ENCODE measurements at places on chromosomes 3 and 15.

DNA sequence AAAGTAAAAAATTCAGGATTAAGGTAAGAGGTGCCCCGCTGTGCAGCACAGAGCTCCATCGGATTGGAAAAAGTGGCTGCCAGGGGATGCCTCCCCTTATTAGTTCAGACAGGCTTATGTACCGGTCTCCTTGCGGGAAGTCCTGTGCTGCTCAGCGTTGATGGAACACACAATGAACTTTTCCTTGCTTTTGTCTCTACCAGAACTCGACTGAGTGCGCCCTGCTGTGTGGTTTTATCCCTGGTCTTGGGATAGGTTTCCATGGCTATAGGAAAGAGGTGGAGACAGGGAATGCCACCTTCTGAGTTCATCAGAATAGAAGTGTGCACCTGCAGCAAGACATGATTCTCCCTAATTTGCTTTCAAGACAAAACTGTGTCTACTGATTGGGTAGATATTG, 745.9 kb upstream of the CFAP20DC start:
- no peak for DNase-seq

DNA sequence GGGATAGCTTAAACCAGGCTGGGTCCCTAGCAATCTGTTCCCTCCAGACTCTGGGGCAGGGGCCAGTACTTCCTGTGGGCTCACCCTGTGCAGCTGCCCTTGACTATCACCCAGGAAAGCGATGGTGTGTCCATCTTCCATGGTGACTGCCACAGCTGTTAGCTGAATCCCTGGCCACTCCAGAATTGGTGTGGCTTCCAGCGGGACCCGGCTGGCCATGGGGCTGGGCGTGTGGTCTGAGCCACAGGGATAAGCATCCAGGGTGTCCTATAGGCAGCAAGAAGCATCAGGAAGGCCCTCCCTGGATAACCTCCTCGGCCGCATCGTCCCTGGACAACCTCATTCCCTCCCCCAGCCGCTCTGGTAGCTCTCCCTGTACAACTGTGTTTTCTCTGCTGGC, 7.2 kb downstream of the PLXNB1 start:
- no peak for DNase-seq

GRCh38 chr3:44522494-44522933, 32.5 kb upstream of the ZKSCAN7 start:
- no peak for DNase-seq

- no peak for DNase-seq
Measured at GRCh38 chr15:71120428-71120944, 5.2 kb downstream of the THSD4 start.

GRCh38 chr15:34494084-34494399, 56.4 kb upstream of the GOLGA8A start:
- DNase-seq = no peak

GRCh38 chr3:18379647-18380046, 45.5 kb downstream of the SATB1 start:
- DNase-seq = no peak

DNA sequence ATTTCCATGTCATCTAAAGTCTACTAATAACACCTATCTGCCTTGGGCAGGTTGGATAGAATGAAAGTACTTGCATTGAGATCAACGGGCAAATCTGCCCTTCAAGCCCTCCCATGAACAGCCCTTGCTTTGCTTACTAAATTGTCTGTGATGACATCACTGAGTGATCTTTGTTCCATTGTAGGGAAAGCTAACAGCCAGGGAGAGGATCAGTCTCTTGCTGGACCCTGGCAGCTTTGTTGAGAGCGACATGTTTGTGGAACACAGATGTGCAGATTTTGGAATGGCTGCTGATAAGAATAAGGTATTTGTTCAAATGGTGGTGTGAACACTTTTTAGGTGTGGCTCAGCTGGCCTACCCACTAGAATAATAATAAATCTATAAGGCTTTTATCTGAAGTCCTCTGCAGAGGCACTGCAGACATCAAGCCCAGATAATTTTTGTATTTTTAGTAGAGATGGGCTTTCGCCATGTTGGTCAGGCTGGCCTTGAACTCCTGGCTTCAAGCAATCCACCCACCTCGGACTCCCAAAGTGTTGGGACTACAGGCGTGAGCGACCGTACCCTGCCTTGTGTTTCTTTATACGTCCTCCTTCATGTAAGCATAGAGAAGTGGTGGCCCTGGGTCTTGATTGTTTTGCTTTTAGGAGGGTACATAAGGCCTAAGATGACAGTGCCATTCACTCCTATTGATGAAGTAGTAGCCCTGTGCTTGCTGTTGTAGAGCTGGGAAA, 5.7 kb downstream of the PCCB start:
- no peak for DNase-seq

DNA sequence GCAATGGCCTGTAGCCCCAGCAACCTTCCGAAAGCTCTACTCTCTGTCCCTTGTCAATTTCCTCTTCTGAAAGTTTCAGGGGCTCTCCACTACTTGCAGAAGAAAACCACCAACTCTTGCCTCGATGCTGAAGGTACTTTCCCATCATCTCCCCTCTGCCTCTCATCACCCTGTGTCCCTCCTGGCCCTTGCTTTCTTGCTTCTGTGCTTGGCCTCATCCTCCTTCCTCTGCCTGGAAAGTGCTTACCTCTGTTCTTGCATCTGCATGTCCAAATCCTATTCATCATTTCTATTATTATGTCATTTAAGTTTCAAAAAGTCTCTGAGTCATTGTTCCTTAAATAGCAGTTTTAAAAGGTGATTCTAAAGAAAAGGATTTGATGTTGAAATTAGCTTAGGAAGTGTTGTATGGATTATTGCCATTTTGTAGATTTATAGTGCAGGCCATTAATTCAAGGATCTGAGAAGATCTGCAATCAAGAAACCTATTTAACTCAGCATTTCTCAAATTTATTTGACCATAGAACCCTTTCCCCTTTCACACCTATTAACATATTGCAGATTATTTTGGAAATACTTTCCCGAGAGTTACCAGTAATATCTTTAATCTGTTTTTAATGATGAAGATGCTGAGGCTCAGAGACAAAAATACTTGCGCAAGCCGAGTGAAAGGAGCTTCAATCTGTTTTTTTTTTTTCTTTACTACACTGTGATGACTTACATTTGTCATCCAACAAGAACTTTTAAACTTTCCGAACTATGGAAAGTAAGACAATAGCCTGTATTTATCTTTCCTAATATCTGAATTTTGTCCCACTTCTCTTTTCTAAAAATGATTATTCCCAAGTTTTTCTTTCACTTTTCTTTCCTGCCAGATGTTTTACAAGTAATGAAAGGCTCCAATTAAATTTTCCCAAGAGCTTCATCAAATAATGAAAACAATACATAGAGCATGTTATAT, 22.3 kb upstream of the CFAP161 start:
- DNase-seq = no peak

DNA sequence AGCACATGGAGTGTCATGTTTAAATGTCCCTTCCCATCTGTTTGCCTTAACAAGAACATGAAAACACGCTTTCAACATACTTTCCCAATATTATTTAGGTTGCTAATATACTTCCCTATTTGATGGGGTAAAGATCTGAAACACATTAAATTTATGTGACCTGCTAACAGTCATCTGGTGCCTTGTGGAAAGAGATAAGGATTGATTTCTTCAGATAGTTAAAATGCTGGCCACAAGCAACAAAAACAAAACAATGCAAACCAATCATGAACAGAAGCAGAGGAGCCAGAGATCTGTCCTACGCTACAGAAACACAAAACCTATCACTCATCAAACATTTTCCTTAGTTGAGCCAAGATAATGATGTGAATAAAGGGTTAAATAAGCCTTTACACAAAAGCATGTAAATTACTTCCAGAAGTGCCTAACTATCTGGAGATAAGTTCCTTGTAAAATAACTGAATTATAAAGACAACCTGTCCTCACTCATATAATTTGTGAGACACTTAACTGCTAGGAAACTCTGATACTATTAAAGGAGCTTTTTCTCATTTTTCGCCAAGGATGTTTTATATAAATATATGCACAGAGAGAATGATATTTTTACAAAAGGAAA, 109.9 kb downstream of the NSUN3 start:
- no peak for DNase-seq

DNA sequence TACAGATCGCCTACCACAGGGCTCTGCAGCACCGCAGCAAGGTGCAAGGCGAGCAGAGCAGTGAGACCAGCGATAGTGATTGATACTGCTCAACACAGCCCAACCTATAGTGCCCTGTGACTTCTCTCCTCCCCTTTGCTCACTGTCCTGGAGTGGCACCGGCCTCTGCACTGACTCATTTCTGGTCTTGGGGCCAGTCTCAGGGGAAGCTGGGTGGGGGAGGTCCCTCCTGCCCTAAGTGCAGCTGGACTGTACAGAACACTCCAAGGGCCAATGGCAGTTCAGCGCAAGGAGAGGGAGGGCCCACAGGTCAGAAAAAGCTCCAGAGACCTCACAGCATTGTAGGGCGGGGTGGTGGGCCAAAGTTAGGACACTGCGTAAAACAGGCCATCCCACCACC, 2.5 kb upstream of the OGG1 start:
- DNase-seq = no peak

DNA sequence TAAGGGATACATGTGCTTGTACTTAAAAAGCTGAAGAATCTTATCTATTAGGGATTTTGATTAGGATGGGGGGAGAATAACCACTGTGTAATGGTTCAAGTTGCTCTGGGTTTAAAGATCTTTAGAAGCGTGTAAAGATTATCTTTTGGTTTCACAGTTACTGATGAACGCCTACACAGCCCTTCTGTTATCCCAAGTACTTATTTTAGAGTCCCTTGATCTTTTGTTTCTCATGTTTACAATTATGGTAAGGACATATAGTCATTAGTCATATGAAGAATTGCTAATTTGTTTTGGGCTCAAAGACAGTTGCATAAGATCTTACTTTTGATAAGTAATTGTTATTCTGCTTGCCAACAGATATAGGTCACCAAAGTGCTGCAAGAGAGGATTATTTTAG, 160.1 kb downstream of the PLCL2 start:
- no peak for DNase-seq

GRCh38 chr15:101532865-101533264, 43.4 kb upstream of the PCSK6 start:
- DNase-seq = no peak

GRCh38 chr3:183247011-183247589, 6.0 kb upstream of the B3GNT5 start:
- no peak for DNase-seq

- no peak for DNase-seq
Measured at GRCh38 chr3:121835465-121835801, 424 bp downstream of the EAF2 start.

GRCh38 chr15:75455982-75456531, 4.6 kb upstream of the SIN3A start:
- DNase-seq = peak; percentile 24

All from foreskin melanocyte (primary cell).